ENCODE measurements at places on chromosomes 11 and 22. TPM values are rescaled to one million over a fixed set of nuclear protein-coding genes. Genes with fewer than 3 reads are reported as not detected.

DNA sequence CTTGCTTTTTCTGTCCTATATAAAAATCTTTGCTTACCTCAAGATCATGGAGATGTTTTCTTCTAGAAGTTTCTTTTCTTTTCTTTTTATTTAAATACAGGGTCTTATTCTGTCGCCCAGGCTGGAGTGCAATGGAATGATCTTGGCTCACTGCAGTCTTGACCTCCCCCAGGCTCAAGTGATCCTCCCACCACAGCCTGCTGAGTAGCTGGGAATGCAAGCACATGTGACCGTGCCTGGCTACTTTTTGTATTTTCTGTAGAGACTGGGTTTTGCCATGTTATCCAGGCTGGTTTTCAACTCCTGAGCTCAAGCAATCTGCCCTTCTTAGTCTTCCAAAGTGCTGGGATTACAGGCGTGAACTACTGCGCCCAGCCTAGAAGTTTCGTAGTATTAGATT, 45.3 kb downstream of the USP35 start:
- no peak for DNase-seq

GRCh38 chr11:47192111-47192510, 5.9 kb upstream of the PACSIN3 start:
- DNase-seq: no peak

GRCh38 chr11:67033661-67034166, 10.8 kb downstream of the SYT12 start:
- no peak for DNase-seq

- no peak for DNase-seq
These were observed 66.1 kb downstream of the SCN3B start for GRCh38 chr11:123588117-123588863.

- DNase-seq: no peak
These were observed 53.7 kb upstream of the HSD17B12 start for GRCh38 chr11:43626798-43627197.

MAPK8IP1 gene
- 4.9 TPM for total RNA-seq

DNA sequence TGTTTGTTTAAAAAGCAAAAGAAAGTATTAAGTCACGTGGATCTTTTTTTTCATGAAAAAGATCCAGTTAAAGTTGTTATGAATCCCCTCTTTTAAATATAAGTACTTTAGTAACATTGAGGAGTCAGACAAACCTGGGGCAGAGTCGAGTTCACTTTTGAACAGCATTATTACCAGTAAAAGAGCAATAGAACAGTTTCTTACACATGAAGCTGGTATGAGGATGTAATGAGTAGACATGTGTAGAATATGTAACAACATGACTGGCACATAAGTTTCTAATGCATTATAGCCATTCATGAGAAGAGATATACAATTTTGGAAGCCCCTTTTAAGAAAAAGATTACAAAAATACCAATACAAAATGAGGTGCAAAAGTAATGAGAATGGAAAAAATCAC, 7.6 kb upstream of the MUC15 start:
- DNase-seq: no peak

DNA sequence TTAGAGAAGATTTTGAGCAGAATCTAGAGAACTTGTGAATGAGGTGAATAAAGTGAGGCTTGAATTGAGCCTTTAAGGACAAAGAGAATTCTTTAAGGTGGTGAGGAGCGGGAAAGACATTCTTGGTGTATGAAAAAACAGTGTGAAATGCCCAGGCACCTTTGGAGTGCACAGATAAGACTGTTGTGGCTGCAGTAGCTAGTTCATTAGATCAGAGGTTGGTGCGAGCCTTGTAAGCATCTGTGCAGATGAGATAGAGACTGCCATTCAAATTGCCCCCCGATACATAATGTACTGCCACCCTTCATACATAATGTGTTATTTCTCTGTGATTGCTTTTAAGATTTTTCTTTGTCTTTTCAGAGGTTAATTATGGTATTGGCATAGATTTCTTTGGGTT, 31.3 kb downstream of the ATXN10 start:
- DNase-seq: no peak

GRCh38 chr11:84249344-84250135, 963.4 kb upstream of the CCDC90B start:
- DNase-seq: no peak

SELENOH gene
- 133 TPM for total RNA-seq

KLHL35 gene
- total RNA-seq: 0.81 TPM

GLYAT gene
- not detected for total RNA-seq

GRCh38 chr22:19882446-19883381, 28.0 kb upstream of the GNB1L start:
- peak; percentile 51 for DNase-seq

All from sigmoid colon (tissue), 7 donors.